IPS-NIHi11 (cell line): ENCODE measurements at places on chromosomes 6 and 20.

- DNase-seq, result no peak
Observed at GRCh38 chr6:124987291-124987690, 25.1 kb downstream of the RNF217 start.

- DNase-seq, result no peak
Observed at GRCh38 chr6:48915591-48915990, 547.5 kb downstream of the MMUT start.

- DNase-seq, result no peak
Observed at GRCh38 chr6:132218059-132218696, 183.1 kb downstream of the MOXD1 start.

GRCh38 chr6:35445691-35446090, 6.4 kb upstream of the FANCE start:
- no peak for DNase-seq

- DNase-seq, result peak; percentile 40
Observed at GRCh38 chr6:75893058-75893775, 144.2 kb downstream of the MYO6 start.

- DNase-seq, result no peak
Observed at GRCh38 chr6:139663996-139664395, 289.5 kb upstream of the CITED2 start.

- DNase-seq, result no peak
Observed at GRCh38 chr6:154572556-154572955, 62.1 kb upstream of the CNKSR3 start.

DNA sequence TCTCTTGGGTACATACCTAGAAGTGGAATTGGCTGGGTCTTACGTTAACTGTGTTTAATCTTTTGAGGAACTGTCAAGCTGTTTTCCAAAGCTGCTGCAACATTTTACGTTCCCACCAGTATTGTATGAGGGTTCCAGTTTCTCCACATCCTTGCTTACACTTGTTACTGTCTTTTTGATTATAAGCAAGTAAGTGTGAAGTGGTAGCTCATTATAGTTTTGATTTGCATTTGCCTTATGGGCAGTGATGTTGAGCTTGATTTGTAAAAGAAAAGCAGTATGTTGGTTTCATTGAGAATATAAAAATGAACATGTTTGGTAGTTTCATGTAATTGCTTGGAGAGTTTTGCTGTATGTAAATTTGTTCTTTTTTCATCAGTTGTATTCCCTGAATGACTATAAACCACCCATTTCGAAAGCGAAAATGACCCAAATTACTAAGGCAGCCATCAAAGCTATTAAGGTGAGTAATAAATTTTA, 40.4 kb downstream of the SCAF8 start:
- no peak for DNase-seq

GRCh38 chr20:23367770-23368169, 5.8 kb downstream of the GZF1 start:
- no peak for DNase-seq

- DNase-seq, result no peak
Observed at GRCh38 chr6:154341871-154342270, 14.7 kb downstream of the IPCEF1 start.

DNA sequence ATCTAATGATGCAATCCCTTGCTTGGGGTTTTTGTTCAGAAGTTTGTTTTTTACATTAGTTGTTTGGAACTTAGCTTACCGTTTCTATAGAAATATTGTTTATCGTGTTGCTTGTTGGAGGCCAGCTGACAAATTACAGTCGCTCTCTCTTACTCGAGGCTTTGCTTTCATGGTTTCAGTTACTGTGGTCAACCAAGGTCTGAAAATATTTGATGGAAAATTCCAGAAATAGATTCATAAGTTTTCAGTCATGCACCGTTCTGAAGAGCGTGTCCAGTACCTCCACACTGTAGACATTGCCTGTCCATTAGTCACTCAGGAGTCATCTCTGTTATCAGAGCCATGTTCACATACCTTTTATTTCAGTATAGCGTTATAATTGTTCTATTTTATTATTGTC, 47.9 kb downstream of the DEK start:
- DNase-seq, result no peak

- DNase-seq, result no peak
Observed at GRCh38 chr6:160714731-160715316, 12.8 kb downstream of the PLG start.

GRCh38 chr20:63089051-63089907, 82.5 kb upstream of the BHLHE23 start:
- peak; percentile 17 for DNase-seq

GRCh38 chr20:7959484-7959883, 19.2 kb upstream of the HAO1 start:
- DNase-seq, result no peak

- DNase-seq, result peak; percentile 39
Observed at GRCh38 chr20:2246069-2246491, 49.7 kb upstream of the TGM3 start.

DNA sequence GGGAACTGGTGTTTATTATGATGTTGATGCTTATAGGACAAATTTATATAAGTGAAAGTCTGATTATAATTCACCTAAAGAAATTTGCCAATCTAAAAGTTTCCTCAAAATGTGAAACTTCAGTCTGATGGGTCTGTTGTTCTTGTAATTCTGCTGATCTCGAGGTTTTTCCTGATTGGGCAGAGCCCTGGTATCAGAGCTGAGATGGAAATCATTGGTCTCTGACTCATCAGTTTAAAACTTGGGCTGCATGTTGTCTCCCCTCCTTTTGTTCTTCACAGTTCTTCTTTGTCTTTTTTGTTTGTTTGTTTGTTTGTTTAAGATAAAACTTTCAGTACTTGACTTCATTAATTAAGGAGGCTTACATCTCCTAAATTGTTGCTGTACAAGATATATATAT, 5.9 kb downstream of the SMAP1 start:
- DNase-seq, result no peak

DNA sequence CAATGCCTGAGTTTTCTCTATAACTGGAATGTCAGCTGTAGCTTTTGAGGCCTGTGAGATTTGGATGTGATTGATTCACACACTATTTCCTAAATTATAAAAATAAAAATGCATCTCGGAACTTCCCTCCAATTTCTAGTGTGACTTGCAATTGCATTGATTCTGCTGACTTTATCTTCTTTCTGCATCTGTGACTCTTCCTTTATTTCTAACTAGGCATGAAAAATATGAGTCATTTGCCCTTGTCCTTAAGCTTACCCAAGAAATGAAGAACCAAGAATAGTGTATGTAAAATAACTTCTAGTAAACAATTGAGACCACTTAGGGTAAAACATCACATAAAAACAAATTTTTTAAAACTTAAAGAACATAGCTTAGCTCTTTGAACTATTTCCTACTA, 12.9 kb downstream of the OR2J2 start:
- DNase-seq, result no peak

- DNase-seq, result no peak
Observed at GRCh38 chr20:9837634-9838033, 1.2 kb downstream of the PAK5 start.

DNA sequence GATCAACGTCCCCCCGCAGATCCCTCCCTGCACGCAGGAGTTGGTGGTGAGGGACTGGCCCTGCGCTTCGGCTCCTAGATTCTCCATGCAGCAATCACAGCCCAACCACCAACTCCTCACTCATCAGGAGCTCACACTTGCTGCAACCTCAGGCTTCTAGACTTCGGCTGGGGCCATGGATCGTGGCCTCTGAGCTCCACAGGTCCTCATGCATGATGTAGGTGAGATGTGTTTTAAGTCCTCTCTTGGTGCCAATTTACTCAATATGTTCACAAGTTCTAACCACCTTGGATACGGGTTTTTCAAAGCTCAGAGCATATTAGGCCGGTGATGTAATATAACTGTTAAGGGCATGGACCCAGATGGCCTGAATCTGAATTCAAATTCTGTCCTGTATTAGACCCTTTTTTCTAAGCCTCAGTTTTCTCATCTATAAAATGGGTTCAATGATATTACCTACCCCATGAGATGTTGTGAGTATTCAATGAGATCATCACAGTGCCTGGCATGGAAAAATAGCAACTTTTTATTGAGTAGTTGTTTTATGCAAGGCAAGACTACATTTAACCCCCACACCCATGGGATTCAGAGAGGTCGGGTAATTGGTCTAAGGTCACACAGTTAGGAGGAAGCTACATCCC, 31.0 kb downstream of the SUN5 start:
- no peak for DNase-seq

GRCh38 chr6:90263633-90264032, 33.0 kb downstream of the BACH2 start:
- DNase-seq, result no peak

GRCh38 chr6:55049866-55050265, 124.4 kb upstream of the HCRTR2 start:
- DNase-seq, result no peak

DNA sequence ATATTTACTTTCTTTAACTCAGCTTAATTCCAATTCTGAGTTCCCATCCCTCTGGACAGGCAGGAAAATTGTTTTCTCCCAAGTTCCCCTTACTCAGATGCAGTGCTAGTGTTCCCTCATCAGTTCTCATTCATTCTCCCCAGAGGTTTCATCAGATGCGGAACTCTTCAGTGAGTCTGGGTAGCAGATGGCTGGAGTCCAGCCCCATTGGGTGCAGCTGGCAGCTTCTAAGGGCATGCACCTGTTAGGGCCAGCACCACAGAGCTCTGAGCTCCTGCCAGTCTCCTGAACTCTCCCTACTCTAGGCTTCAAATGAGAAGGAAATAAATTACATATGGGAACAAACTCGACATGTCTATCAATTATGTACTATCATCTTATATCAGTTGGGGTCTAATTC, 76.6 kb downstream of the SOD2 start:
- DNase-seq, result no peak

GRCh38 chr6:82494367-82494766, 130.8 kb downstream of the TPBG start:
- no peak for DNase-seq

GRCh38 chr6:75412969-75413662, 80.5 kb downstream of the FILIP1 start:
- DNase-seq, result no peak

- DNase-seq, result no peak
Observed at GRCh38 chr6:128659878-128660622, 139.7 kb upstream of the PTPRK start.
